ENCODE measurements at places on chromosomes 4 and X.
A peak's percentile ranks its signal among the peaks of the same experiment; 100 is the strongest.

DNA sequence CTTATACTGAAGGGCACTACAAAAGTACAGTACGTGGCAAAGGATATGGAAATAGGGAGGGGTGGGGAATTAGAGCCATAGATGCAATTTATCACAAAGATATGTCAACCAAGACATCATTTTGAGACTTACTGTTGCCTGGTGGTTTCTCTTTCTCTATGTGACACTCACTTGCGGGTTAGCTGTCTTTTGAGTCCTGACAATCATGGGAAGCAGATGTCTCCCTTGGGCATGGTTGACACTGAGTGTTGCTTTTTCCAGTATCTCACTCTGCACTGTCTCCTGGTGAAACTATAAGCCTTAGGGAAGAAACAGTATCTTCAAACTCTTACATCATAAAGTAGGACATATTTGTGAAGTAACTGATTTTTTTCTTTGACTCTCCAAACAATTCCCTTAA is 383.5 kb upstream of the LCORL start:
- no peak for DNase-seq

DNA sequence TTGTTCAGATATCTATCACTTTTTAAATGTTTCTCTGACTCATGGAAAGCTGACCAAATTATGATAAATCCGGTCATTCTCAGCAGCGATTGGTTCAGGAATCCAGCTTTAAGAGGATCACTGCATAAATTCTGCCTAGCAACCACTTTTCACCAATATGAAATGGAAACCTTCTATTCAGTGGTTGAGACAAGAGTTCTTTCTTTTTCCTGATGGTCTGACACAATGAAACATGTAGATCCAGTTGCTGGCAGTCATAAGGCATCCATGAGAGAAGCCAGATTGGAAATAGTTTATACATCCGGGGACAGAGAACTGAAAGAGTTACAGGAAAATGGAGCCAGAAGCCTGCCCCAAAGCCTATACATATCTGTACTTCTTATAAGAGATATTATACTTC is 27.2 kb downstream of the MAB21L2 start:
- DNase-seq = no peak

GRCh38 chrX:15404401-15405096 is 20.3 kb upstream of the VEGFD start:
- no peak for DNase-seq

DNA sequence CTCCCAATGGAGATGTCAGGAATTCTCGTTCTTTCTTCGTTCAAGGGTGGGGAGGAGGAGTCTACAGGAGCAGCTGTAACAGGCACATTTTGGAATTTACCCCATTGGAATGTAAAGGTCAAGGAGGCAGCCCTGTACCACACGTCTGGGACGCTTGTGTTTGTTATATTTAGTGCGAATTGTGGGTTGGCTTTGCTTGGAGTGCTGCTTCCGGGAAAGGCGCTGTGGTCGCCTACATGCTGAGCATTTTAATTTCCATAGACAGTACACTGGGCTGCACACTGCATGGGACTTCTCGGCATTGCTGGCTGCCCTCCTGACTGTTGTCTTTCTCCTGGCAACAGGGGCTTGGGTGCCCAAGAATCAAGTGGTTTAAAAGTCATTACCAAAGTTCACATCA is 12.8 kb downstream of the GYG2 start:
- DNase-seq = no peak

GRCh38 chr4:184455299-184455698 is 19.1 kb downstream of the IRF2 start:
- no peak for DNase-seq

- DNase-seq = no peak
Observed at GRCh38 chr4:69776696-69777095, 16.3 kb upstream of the SULT1B1 start.

DNA sequence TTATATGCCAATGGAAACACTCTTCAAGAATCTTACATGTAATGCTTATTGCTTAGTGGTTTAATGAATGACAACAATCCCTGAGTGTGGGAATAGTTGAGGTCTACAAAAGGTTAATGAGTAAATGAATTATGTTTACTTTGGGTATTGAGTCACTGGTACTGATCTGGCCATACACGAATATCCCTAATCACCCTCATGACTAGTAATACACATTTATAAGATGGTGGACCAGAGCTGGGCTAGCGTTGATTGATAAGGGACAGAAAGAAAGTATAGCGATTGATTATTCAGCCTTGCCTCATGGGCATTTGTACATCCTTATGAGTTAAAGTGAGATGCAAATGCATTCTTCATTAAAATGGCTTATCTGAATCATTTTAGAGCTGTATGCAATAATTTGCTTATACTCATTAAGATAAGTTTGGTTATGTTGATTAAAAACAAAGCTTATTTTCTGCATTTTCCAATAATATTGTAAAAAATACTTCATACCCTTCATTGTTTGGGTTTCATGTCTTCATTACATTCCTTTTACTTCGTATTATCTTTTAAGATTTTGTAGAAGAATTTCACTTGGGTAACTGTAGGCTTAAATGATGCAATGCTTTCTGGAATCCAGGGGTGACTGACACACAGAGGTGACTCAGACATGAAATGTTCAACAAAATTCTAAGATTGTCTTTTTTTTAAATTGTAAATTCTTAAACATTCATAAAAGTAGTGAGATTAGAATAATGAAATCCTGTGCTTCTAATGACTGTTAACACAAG is 47.4 kb downstream of the FGF2 start:
- DNase-seq = no peak

DNA sequence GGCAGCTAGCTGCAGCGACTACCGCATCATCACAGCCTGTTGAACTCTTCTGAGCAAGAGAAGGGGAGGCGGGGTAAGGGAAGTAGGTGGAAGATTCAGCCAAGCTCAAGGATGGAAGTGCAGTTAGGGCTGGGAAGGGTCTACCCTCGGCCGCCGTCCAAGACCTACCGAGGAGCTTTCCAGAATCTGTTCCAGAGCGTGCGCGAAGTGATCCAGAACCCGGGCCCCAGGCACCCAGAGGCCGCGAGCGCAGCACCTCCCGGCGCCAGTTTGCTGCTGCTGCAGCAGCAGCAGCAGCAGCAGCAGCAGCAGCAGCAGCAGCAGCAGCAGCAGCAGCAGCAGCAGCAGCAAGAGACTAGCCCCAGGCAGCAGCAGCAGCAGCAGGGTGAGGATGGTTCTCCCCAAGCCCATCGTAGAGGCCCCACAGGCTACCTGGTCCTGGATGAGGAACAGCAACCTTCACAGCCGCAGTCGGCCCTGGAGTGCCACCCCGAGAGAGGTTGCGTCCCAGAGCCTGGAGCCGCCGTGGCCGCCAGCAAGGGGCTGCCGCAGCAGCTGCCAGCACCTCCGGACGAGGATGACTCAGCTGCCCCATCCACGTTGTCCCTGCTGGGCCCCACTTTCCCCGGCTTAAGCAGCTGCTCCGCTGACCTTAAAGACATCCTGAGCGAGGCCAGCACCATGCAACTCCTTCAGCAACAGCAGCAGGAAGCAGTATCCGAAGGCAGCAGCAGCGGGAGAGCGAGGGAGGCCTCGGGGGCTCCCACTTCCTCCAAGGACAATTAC is 1.4 kb downstream of the AR start:
- DNase-seq = no peak

DNA sequence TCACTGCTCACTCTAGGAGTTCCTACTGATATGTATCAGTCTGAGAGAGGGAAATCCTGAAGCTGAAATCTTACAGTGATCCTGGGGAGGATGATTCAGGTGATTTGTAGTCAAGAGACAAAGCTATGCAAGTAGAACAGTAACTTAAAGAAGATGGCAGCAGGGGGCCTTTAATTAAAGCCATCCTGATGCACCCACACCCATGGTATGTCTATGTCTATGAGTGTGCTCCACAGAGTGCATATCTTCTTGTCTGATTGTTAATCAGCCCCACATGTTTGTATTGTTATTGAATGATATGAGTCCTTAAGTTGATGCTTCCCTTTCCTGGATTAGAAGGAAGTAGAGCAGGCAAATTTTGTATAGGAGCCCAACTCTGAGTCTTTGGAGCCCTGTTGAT is 78.8 kb downstream of the NHS start:
- no peak for DNase-seq

- no peak for DNase-seq
Observed at GRCh38 chr4:31236020-31236638, 516.0 kb downstream of the PCDH7 start.

GRCh38 chr4:176850436-176850835 is 57.7 kb upstream of the VEGFC start:
- no peak for DNase-seq

DNA sequence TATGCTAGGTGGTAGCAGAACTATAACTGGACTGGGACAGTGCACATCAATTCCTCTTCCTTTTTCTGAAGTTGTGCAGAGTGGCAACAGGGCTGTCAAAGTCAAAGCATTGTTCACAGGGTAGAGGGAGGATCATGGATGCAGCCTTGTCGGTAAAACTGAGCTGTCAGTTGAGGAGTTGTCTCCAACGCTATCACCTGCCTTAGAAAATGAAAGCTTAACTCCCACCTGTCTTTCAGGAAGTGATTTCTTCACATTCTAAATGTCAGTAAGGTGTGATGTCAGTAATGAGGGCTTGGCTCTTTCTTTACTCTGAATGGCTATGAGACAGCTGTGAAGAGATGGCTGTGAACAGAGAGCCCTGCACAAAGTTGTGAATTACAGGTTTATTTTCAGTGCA is 66.4 kb upstream of the BANK1 start:
- no peak for DNase-seq

DNA sequence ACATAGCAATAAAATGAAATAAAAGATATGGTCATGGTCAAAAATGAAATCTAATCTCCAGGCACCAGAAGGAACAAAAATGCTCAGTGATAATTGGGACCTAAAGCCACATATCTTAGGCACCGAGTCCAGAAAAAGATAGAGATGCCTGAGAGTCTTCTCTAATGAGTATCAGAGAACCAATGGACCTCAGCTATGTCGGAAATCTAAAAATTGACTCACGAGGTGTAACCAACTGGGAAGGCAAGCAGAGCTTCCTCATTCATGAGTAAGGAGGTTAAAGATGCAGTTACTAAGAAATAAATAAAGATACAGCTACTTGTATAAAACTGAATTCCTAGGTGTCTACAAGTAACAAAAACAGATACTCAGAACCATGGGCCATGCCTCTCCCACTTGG is 72.1 kb downstream of the KLHL34 start:
- DNase-seq = no peak

DNA sequence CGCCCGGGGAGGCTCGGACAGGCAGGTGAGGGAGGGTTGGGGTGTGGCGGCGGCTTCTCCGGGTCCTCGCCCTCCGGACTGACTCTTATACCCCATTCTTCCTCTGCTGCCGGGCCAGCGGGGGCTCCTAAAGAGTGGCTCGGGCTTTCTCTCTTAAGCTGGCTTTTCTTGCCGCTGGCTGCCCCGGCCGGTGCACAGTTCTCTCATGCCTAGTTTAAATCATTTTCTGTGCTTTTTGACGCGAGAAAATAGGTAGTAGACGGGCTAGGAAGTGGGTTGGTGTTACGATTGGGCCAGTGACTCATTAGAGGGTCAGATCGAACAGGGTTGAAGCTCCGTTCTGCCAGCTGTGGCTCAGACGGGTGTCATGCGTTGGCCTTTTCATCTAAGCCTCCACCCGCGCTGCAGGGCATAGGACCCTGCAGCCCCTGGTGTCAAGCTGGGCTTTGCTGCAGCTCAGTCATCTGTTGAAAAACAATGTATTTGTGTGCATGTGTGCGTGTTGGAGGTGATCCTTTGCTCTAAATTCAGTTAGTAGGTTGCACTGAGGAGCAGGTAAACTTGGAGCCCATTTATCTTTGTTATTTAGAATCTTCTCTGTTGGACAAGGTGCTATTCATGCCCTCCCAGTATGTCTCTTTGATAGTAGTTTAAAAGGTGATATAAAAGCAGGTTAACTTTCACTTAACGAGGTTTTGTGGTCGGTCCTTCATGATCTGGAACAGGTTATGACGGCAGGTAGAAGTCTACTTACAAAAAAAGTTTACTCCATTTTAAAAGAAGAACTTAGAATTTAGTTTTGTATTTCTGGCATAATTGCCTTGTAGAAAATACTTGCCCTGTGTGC is 802 bp downstream of the BMP2K start:
- peak; percentile 14 for DNase-seq

Data from stimulated activated CD8-positive, alpha-beta memory T cell treated with anti-CD3 and anti-CD28 coated beads, Interleukin-7, amount 100 ng/mL, for 1 hour (primary cell).